ENCODE measurements at places on chromosomes 6 and 20.

- no peak for DNase-seq
Observed at GRCh38 chr6:54132587-54132986, 21.3 kb downstream of the MLIP start.

- no peak for DNase-seq
Observed at GRCh38 chr20:1644101-1644962, 13.2 kb downstream of the SIRPG start.

GRCh38 chr6:110938171-110938570, 20.3 kb upstream of the GTF3C6 start:
- DNase-seq, result no peak

DNA sequence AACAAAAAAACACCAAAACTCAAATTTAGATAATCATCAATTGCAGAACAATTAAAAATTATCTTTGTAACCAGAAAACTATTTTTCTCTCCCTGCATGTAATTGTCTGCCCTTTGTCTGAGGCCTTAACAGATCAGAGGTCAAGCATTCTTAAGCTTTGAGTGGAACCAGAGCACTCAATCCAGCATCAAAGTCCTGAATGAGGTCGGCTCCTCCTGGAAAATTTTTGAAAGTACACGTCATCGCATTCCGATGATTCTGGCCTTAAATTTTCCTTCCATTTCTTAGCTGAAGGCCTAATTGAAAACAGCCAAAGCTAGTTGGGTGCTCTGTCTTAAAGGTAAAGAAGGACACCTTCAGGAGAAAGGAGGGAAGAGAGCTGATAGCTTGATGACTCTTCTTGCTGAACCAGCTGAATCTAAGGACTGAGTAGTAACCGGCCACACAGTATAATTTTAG, 510.2 kb upstream of the SULF2 start:
- DNase-seq, result no peak

Measured in brain pericyte (primary cell).